LoVo (cell line): ENCODE measurements at places on chromosomes 1 and 21.

GRCh38 chr1:114192328-114192727, 38.7 kb upstream of the SYT6 start:
- DNase-seq: no peak

GRCh38 chr1:25695090-25695770, 78.6 kb downstream of the MAN1C1 start:
- DNase-seq: no peak

- DNase-seq: no peak
These were observed 32.5 kb upstream of the SMYD2 start for GRCh38 chr1:214248311-214249085.

- no peak for DNase-seq
These were observed 320.1 kb upstream of the FMN2 start for GRCh38 chr1:239771550-239771949.

GRCh38 chr1:54810153-54810942, 9.2 kb upstream of the TTC22 start:
- DNase-seq: peak; percentile 65

GRCh38 chr1:109659145-109659544, 3.2 kb downstream of the GSTM4 start:
- no peak for DNase-seq

DNA sequence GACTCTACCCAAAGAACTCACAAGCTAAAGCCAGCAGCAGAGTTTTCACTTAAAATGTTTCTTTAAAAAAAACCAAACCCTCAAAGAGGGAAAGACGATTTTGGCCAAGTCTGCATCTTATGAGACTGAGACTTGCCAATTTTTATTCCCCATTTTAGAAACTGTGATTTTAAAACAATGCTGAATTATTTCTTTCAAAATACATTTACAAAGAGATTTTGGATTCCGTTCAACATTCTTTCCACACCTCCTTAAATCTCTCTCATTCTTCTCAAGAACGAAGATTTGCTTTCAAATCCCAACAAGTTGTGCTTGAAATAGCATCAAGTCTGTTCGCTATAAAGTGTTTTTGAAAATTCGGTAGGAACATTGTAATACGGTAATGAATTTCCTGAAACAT, 133.9 kb upstream of the VANGL1 start:
- DNase-seq: no peak

- DNase-seq: no peak
These were observed 35.3 kb upstream of the RIPK4 start for GRCh38 chr21:41802198-41802584.

- no peak for DNase-seq
These were observed 16.3 kb upstream of the ACKR1 start for GRCh38 chr1:159188375-159188788.

- DNase-seq: no peak
These were observed 671.2 kb downstream of the MATN1 start for GRCh38 chr1:30052178-30052577.

GRCh38 chr1:208929575-208929974, 653.9 kb upstream of the CAMK1G start:
- DNase-seq: no peak

DNA sequence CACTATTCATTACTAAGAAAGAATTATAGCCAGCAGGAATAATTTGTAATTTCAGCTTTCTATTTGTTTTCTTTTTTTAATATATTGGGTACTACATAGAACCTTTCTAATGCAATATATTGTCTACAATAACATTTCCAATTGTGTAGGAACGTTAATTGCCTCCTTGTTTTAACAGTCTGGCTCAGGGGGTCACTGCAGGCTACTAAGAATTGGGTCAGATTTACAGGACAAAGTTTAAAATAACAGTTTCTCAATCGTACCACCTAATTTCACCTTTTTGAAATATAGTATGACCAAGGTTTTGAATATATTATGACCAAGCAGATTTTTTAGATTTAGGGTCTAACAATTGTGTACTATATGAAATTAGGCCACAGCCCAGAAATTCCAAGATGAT, 2.4 kb downstream of the CFH start:
- DNase-seq: no peak

DNA sequence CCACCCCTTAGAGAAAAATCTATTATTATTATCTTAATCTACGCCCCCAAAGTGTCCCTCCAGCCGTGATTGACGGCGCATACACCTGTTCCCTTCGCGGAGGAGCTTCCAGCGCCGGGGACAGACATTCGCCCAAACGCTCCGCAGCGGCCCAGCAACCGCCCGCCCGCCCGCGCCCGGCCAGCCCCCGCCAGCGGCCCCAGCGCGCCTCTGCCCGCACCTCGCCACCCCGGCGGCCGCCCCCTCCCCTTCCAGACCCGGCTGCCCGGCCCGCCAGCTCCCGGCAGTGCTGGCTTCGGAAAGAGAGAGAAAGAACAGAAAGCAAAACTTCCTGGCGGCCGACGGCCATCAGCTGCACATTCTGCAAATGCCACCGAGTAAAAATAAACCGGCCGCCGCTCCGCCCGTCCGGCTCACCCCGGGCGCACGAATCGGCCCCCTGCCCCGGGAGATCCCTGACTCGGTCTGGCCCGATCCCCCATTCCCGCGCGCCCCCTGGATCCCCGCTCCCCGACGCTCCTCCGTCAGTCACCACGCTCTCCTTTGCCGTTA, 1.6 kb downstream of the CASZ1 start:
- no peak for DNase-seq

DNA sequence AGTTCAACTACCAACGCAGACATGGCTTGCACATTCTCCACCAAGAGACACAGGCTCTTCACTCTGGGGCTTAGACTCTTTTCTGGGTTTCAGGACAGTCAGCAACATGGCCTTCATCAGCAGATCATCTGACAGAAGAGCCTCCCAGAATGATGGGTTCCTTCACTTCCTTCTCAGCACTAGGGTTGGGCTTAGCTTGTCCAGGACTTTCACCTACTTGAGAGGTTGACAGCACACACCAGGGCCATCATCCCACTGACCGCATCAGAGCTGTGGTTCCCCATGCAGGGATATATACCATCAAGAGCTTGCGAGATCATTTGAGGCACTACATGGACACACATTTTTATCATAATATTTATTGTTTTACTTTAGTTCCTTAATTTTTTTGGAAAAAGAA, 10.4 kb upstream of the NCF2 start:
- no peak for DNase-seq

DNA sequence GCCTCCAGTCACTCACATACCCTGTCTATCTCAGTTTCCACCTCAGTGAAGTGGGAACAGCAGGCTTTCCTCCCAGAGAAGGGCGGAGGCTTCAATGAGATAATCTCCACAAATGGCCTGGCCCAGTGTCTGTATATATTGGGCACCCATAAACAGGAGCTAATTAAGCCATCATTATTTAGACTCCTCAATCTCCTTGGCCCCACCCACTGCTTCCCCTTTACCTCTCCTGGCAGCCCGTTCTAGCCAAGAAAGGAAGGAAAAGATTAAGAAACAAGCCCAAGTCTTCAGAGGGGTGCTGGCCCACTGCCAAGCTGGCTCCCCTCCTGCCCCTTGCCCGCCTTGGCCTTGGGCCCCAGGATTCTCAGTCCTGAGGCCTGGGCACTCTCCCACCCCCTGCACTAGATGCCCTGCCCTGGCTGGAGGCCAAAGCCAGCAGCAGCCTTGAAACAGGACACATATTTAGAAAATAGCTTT, 15.9 kb upstream of the EPB41 start:
- no peak for DNase-seq

GRCh38 chr21:33380483-33380998, 22.7 kb upstream of the IFNGR2 start:
- peak; percentile 98 for DNase-seq

DNA sequence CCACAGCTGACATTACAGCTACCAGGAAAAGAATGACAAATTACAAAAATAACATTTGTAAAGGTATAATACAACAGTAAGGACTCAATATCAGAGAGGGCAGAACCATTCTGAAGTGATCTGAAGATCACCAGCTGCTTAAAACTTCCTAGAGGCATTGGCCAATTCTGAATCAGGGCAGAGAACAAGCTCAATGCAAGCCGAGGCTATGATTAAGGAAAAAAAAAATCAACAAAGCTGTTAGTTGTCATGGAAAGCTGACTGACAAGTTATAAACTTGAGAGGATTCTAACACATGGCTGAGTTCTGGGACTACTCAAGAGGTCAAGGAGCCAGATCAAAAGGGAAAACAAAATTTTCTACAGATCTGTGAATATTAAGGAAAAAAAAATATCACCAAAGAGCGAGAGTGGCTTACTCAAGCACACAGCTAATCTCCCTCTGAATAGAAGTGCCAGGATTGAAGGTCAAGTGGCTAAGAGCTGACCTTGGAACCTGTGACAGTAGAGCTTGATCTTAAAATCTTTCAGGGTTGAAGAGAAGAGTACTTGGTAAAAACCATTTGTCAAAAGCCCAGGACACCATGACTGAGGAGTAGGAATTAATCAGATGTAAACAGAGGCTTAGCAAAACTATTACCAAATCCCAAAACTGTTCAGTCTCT, 383.4 kb downstream of the USP25 start:
- no peak for DNase-seq

DNA sequence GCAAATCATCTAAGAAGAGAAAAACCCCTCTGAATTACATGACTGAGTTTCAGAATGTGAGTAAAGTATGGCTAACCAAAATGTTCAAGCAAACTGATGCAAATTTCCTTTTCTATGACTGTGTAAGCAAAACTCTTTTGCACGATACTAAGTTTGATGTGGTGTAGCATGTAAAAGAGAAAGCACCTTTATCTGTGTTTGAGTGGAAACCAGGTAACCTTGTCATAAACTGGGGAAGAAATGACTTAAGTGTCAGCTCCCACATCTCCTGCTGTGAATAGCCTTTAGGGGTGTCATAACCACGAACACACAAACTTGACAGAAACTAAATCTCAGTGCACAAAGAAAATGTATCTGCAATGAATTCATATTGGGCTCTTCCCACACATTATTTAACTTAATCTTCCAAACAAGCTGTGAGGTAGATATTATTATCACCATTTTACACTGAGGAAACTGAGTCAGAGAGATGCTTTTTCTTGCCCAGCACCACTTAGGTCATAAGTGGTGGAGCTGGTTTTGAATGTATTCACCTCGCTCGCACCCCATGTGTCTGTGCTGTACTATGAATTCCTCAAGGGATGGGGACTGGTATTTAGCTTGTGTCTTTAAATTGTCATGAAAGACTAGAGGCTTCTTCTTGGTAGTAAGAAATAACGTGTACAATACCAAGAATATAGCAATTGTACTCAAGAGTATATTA, 32.9 kb upstream of the IL12RB2 start:
- no peak for DNase-seq

- DNase-seq: peak; percentile 1
These were observed 16.1 kb downstream of the TNFRSF8 start for GRCh38 chr1:12078938-12079861.

DNA sequence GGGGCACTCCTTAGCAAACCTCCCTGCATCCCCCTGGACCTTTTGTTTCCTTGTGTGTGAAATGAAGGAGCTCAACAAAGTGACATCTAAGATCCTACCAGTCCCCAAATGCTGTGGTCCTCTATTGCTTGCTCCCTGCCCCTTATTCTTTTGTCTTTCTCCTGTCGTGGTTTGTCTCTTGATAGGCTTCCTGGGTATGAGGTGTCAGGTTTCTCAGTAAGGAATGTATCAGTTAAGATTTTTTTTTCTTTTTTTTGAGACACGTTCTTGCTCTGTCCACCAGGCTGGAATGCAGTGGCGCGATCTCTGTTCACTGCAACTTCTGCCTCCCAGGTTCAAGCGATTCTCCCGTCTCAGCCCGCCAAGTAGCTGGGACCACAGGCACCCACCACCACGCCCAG, 16.8 kb downstream of the CNIH3 start:
- DNase-seq: no peak

DNA sequence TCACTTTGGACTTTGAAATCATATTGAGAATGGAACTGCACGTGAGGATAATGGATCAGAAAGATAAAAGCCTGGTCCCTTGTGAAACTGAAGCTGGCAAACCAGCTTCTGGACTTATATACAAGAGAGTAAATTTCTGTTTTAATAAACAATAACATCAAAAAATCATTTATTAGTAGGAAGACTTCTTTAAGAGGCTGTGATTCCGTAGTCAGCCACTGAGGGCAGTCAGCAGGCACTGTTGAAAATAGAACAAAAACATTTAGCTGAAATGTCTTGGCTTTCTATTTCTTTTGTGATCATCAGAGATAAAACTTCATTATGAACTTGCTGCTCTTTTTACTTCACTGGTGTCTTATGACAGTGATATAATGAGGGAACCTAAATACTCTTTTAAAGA, 489.4 kb downstream of the PCP4 start:
- DNase-seq: no peak

DNA sequence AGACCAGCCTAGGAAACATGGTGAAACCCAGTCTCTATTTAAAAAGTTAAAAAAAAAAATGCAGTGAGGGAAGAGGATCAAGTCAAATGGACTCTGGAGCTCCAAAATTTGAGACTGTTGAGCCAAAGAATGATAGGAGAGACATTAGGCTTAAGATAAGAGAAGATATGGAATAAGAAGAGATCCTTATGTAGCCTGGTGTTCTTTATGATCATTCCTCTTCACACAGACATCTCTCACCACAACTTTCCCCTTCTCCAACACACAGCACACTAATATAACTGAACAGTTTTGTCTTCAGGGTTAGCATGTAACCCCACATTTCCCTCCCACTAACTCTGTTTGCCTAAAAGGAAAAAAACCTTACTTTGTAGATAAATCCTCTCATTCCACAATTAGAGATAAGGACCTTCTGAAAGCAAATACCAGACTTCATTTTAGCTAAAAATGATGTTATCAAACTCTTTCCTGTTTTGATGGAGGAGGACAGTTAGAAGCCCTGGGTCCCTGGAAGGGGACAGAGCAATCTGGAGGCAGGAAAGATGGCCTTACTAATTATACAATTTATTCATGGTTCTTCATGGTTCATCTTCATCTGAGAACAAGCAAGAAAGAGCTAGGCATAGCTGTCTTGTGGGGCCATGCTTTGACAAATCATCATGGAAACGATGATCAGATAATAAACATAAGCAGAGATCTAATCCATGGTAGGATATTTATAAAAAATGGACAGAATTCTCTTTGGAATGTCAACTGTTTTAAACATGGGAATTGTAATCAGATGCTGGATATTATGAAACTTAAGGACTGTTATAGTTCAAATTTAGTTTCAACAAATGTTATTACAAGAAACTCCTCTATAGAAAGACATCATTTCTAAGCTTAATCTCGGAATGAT, 96.7 kb upstream of the S1PR1 start:
- no peak for DNase-seq

- no peak for DNase-seq
These were observed 14.6 kb upstream of the TRNAU1AP start for GRCh38 chr1:28538286-28538685.
